Effector memory CD4-positive, alpha-beta T cell (primary cell): ENCODE measurements at places on chromosomes 5 and 9.

GRCh38 chr9:131732061-131732526 is 7.8 kb downstream of the RAPGEF1 start:
- no peak for DNase-seq

DNA sequence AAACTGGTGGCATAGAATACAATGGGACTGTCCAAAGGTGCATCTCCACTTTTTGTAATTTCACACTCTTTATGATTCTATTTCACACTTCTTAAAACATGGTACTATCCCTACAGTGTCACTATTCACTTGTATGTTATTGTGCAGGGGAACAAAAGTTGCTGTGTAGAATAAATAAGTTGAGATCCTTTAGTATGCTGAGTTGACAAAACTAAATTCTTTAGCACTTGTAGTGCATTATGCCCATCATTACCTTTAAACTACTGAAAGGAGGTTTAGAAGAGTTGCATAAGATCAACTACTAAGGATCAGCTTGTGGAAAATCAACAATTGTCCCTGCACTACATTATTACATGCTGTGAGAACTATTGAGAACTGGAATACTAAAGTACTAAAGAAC is 1380.9 kb downstream of the PTPRD start:
- DNase-seq: no peak

DNA sequence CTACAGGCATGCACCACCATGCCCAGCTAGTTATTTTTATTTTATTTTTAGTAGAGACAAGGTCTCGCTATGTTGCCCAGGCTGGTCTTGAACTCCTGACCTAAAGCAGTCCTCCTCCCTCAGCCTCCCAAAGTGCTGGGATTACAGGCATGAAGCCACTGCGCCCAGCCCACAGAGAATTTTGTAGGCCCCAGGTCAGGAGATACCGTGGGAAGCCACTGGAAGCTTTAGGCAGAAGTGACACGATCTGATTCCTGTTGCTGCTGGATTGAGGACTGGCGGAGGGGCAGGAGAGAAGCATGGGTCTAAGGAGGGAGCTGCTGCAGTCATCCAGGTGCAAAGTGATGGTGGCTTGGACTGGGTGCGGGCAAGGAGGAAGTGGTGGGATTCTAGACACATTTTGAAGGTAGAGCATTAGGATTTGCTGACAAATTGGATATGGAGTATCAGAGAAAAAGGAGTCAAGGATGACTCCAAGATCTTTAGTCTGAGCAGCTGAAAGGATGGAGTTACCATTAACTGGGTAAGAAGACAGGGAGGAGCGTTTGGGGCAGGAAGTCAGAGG is 20.7 kb downstream of the TCF7 start:
- DNase-seq: no peak

DNA sequence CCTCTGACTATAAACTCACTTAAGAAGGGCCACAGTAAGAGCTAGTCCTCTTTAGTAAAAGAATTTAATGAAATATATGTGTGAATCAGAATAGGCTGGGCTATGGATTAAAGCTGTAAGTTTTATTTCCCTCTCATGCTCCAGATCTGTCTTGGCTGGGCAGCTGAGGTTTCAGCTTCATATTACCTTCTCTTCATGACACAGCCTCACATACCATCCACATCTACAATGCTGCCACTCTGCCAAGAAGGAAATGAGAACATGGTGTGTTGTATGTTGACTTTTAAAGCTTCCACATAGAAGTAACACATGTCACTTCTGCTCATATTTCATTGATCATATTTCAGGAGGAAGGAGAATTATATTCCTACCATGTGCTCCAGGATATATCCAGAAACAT is 776.0 kb upstream of the ACO1 start:
- DNase-seq: no peak

DNA sequence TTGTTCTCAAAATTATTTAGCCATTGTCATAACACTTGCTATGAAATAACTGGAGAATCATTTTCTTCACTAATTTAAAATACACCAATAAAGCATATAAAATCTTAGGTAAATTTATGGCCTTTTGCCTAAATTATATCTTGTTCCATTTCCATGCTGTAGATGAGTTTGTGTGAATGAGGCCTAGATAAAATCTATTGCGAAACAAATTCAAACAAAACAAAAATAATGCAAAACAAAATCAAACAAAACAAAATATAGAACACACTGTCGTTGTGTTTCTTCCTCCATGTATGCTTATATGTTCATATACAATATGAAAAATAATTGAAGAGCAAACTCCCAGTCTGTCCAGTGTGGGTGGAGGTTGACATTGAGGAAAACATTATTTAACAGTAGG is 1020.7 kb downstream of the PTPRD start:
- DNase-seq: no peak

- peak; percentile 28 for DNase-seq
Observed at GRCh38 chr9:6759185-6759977, 1.6 kb downstream of the KDM4C start.

DNA sequence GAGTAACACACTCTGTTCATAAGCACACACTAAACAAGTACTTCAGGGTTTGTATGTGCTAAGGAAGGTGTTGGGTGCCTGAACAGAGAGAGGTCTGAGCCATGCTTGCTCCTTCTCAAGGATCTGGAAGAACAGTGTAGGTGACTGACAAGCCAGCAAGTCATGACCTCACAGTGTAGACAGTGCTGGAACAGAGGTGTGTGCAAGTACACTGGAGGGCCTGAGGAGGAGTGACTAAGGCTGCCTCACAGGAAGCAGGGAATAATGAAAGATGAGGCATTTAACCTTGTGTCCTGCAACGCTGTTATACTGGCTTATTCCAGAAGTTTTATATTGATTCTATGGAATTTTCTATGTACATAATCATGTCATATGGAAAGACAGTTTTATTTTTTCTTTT is 83.9 kb downstream of the TMEM174 start:
- no peak for DNase-seq

DNA sequence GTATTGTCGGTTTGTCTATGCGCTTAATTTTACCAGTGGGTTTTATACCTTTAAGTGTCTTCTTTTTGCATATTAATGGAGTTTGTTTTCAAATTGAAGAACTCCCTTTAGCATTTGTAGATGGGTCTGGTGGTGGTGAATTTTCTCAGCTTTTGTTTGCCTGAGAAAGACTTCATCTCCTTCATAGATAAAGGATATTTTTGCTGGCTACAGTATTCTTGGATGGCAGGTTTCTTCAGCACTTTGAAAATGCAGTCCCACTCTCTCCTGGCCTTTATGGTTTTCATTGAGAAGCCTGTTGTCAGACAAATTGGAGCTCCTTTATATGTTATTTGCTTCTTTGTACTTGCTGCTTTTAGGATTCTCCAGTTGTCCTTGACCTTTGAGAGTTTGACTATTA is 142.1 kb downstream of the RAB3C start:
- DNase-seq: no peak

GRCh38 chr9:3980771-3981170 is 319.1 kb downstream of the GLIS3 start:
- no peak for DNase-seq

- no peak for DNase-seq
Observed at GRCh38 chr5:94870511-94871183, 252.2 kb downstream of the SLF1 start.

GRCh38 chr9:78248635-78249034 is 12.8 kb downstream of the CEP78 start:
- DNase-seq: no peak

DNA sequence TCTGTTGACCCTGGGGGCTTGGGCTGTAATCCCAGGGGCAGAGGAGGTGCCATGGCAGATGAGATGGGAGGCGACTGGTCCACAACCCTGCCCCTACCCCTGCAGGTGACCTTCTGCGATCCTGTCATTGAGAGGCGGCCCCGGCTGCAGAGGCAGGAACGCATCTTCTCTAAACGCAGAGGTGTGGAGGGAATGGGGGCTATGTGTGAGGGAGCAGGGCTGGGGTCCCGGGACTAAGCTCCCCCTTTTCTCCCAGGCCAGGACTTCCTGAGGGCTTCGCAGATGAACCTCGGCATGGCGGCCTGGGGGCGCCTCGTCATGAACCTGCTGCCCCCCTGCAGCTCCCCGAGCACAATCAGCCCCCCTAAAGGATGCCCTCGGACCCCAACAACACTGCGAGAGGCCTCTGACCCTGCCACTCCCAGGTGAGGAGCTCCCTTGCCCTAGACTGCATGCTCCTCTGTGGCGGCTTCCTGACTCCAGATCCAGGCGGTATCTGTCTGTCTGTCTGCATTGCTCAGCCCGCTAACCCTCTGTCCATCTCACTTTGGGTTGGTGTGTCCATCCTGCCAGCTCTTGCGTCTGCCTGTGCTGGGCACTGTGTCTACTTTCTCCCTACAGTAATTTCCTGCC is 9.9 kb downstream of the ZDHHC12 start:
- no peak for DNase-seq

DNA sequence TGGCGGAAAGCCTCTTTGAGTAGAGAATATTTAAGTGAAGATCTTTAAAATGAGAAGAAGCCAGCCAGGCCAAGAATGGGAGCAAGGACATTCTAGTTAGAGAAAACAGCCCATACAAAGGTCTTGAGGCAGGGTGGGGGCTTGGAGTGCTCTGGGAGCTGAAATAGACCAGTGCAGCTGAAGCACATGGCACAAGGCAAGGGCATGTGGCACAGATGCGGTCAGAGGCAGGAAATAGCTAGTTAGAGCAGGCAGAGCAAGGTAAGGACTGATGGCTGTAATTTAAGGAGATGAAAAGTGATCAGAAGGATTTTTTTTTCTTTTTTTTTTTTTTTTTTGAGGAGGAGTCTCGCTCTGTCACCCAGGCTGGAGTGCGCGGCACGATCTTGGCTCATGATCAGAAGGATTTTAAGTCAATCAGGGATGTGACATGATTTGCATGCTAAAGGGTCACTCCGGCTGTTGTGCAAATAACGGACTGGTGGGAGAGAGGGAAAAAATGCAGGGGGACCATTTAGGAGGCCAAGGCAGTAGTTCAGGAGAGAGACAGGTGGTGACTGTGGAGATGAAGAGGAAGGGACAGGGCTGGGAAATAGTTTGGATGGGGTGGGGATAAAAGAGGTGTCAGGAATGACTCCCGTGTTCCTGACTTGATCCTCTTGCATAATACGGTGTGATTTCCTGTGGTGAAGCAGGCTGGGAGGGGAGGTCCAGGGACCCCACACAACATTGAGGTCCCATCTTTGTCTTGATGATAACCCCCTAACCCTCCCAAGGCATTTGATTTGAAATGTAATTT is 207.6 kb downstream of the HSPA4 start:
- DNase-seq: no peak

- no peak for DNase-seq
Observed at GRCh38 chr5:116524051-116524904, 50.3 kb downstream of the SEMA6A start.

- DNase-seq: no peak
Observed at GRCh38 chr9:115914291-115914690, 239.3 kb upstream of the PAPPA start.

DNA sequence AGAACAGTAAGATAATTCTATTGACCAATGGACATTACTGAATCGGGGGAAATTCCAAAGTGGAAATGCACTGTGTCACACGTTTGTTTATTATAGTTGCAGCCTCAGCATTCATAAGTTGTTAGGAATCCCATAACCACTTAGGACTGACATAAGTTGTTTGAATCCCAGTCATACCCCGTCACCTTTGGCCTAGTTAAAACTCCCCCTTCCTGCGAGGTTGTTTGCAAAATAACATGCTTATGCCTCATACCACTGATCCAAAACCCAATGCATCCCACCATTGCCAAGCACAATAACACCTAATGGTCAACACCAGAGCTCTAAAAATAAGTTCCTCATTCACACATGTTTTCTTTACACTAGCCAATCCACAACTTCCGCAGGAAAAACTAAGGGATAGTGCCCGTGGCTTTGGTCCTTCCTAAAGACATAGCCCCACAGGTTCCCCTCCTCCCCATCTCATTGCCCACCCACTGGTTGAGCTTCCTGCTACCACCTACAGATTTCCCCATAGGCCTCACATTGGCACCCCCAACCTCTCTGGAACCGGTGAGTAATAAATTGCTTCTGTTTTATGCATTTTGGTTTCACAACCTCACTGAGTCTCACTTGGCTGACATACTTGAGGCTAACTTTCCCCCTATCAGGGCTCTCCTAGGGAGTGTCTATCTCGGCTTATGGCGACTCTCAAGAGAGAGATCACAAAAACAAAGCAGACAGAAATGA is 42.3 kb upstream of the MUSK start:
- no peak for DNase-seq

- DNase-seq: no peak
Observed at GRCh38 chr5:180330270-180330648, 22.9 kb downstream of the GFPT2 start.

- DNase-seq: no peak
Observed at GRCh38 chr9:27539479-27540441, 10.1 kb upstream of the MOB3B start.

DNA sequence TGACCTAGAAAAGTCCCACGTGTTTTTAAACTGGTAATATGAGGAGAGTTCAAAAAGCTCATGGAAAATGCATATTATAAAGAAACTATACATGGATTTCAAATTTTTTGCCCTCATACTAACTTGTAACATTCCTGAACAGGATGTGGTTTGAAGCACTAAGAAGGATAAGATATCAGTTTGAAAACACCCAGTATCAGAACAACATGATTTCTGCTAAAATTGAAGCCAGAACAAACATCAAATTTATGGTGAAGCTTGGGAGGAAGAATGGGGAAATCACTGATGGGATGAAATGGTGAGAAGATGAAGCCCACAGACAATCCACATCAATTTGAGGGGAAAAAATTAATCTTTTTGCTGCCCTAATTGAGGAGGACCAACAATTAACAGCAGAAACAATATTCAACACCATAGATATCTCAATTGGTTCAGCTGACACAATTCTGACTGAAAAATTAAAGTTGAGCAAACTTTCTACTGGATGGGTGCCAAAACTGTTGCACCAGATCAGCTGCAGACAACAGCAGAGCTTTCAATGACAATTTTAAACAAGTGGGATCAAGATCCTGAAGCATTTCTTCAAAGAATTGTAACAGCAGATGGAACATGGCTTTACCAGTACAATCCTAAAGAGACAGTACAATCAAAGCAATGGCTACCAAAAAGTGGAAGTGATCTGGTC is 113.2 kb upstream of the SNX2 start:
- DNase-seq: no peak

DNA sequence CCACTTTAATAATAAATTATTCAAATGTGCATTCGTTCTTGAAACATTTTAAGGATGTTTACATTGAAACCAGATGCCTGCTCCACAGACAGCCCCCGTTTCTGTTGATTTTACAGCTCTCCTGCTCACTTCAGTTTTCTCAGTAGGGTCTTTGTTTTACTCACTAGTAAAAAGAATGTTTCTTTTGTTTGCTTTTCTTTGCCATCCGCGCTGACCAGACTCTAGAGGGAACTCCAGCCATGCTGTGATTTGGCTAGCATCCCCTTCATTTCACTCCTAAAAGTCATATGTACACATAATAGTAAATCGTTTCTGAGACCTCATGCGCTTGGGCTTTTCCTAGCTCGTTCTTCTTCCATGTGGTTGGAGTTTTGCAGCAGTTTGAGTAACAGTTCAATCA is 28.7 kb upstream of the PALM2AKAP2 start:
- no peak for DNase-seq

DNA sequence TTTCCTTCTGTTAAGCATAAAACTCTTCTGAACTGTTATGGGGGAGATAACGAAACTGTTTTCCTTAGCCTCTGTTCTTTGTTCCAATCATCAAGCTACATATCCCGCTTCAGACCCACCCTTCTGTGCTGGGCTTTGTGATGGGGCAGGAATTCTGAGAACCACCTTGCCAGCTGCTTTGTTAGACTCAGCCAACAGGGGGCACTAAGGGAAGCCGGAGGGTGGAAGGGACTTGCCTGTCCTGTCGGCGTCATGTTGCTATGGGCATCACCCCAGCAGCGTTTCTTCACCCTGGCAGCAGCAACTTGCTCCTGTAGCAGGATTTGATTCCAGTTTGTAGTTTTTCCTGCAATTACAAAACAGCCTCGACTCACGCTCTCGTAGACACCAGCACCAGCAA is 169.1 kb downstream of the CAAP1 start:
- no peak for DNase-seq
